GM04504 (cell line): ENCODE measurements at places on chromosomes 2 and 18.

- DNase-seq = peak; percentile 29
Measured at GRCh38 chr2:57497489-57498096, 549.0 kb upstream of the VRK2 start.

DNA sequence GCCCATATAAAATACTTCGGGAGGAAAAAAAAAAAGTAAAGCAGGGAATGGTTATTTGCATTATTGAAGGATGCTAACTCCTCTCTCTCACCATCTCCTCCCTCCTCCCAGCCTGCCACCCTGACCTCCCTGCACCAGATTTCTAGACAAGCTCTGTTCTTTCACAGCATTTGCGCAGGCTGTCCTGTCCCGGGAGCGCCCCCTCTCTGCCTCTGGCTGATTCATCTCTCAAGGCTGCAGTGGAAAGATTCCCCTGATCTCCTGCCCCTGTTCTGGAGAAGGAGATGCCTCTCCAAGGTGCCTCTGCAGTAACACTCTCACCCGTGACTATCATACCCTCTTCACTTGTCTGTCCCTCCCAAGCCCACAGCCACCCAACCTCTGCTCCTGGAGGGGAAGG lies 38.5 kb downstream of the COL4A4 start:
- no peak for DNase-seq

- DNase-seq = no peak
Measured at GRCh38 chr2:51027442-51027841, 4.5 kb downstream of the NRXN1 start.

DNA sequence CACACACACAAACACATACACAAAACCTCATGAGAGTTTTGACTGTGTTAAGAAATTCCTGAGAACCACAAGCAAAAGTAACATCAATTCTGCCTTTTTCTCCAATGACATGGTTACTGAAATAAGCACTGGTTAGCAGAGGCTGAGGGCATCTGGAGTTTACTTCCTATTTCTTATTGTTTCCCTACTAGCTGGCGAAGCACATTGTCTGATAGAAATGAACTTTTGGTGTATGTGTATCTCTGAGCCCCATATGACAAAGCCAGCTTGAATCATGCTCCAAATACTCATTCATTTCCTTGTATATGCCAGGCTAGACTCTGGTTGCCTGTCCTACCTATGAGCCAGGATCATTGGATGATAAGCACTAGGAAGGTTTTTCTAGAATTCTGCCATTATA lies 203.1 kb downstream of the NCKAP5 start:
- no peak for DNase-seq

DNA sequence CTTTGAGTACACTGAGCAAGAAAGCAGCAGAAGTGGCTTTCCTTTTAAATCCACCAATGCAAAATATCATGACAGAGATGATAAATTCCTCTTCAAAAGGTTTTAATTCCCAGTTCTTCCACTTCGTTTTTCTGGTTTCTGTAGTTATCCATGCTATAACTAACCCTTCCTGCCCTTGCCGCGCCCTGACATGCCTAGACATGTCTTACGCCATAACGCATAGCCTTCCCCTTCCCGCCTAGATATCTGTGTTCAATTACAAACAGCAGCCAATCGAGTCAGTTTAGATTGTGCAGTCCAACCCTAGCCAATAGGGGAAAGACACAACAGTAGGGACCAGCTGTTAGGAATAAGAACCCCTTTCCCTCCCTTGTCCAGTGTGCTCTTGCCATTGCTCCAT lies 16.1 kb downstream of the PRPF40A start:
- DNase-seq = no peak

DNA sequence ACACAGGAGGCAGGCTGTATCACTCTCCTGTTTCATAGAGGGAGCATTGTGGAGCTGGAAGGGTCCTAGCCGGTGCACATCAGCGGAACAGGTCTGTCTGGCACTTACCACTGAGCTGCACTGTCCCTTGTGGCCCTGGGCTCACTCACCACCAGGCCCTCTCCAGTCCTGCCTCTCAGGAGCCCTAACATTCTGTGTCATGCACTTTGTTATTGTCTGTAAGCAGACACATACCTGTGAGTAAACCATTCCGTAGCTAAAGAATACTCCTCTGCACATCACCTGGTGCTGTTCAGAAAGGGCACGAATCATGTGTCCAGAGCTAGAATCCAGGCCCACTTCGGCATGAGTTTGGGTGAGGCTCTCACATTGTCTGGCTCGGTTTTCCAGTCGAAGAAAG lies 93.6 kb downstream of the CRIM1 start:
- DNase-seq = no peak

GRCh38 chr2:173300458-173300857 lies 54.2 kb upstream of the CDCA7 start:
- DNase-seq = no peak

GRCh38 chr2:217899231-217900009 lies 103.4 kb downstream of the TNS1 start:
- DNase-seq = peak; percentile 76

GRCh38 chr18:37962316-37962966 lies 396.8 kb upstream of the CELF4 start:
- DNase-seq = no peak

DNA sequence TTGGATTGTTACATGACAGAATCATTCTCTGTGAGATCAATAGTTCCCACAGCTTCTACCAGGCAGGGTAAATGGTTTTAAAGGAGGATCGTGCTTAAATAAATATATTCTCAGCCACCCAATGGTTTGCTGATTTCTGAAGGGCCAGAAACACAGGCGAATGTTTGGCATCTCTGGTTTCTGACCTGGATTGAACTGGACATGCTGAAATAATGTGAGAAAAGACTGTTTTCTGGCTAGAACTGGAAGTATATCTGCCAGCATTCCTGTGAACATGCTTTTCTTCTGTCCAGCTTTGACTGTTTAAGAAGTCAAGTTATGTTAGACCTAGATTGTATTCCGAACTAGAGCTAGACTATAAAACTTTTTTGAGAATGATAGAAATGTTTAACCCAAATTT lies 77.1 kb upstream of the COL3A1 start:
- peak; percentile 58 for DNase-seq

DNA sequence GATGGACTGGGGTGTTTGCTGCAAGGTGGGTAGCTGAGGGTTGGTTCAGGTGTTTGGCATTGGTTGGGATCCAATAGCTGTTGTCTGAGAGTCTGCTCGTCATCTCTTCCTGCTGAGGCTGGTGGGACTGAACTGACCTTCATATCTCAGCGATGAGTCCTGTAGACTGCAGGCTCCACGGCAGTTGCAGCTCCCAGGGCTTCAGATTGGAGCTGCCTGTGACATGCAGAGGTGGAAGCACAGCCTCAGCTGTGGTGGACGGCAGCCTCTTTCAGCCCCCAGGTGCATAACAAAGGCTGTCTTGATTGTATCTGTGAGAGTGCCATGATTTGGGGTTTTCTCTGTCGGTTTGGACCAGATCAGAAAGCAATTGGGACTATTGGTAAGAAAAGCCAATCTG lies 3.9 kb upstream of the IL1R2 start:
- DNase-seq = no peak

- DNase-seq = no peak
Measured at GRCh38 chr2:205914213-205915129, 171.5 kb downstream of the INO80D start.

GRCh38 chr18:8869696-8870095 lies 164.3 kb downstream of the MTCL1 start:
- DNase-seq = no peak

DNA sequence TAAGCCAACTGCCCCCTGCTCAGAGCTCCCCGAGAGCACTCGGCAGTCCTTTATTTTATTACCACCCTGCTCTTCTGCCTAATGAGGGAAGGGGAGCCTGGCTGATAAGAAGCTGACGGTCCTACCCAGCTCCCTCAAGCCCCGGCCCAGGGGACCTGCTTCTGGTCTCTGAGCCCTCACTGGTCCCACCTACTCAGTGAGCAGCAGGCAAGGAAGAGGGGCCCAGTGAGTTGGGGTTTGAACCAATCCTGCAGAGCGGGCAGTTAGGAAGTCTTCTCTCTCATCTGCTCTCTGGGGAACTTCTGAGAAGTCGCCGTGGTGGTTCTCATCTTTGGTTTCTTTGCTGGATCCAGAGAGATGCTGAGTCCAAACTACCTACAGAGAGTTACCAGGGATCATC lies 218.9 kb downstream of the NDUFA10 start:
- no peak for DNase-seq

- no peak for DNase-seq
Measured at GRCh38 chr2:237623428-237624403, 3.7 kb upstream of the LRRFIP1 start.

DNA sequence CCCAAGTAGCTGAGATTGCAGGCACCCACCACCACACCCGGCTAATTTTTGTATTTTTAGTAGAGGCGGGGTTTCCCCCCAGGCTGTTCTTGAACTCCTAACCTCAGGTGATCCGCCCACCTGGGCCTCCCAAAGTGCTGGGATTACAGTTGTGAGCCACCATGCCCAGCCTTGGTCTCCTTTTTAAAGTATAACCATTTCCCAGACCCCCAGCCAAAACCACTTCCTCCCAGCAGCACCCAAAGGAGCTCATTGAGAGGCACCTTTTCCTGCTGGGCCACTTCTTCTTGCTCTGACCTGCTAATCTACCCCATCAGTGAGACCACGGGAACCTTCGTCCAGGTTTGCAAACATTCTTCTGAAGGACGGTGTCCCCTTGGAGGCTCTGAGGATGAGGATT lies 69.9 kb downstream of the INPP5D start:
- no peak for DNase-seq

DNA sequence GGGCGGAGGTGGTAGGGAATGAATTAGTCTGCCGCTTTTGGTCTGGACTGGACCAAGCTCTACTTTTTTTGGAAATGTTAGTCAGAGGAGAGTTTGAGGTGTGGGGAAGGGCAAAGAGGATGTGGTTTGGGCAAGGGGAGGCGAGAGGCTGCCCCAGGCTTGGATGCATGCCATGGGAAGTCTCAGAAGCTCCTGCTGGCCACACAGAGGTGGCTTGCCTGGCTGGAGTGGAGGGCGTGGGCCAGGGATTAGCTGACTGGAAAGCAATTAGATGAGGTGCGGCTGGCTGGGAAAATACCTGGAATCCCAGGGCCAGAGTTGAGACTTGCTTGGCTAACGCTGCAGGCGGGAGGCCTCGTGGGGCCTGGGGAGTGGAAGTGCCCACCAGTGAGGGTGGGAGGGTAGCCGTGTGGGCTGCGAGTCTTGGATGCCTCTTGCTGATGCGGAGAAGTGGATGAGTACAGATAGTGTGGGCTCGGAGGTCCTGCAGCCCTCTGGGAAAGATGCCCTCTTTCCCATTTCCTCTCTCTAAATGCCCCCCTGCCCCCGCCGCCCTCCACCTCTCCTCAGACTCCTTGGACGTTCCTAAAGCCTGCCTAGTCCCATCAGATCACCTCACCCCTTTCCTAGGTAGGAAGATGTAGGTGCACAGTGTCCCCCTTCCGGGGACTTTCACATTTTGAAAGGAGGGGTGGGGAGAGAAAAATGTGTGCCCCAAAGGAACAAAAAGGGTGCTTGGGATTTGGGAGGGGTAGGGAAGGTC lies 117.6 kb downstream of the SMAD7 start:
- DNase-seq = peak; percentile 61

DNA sequence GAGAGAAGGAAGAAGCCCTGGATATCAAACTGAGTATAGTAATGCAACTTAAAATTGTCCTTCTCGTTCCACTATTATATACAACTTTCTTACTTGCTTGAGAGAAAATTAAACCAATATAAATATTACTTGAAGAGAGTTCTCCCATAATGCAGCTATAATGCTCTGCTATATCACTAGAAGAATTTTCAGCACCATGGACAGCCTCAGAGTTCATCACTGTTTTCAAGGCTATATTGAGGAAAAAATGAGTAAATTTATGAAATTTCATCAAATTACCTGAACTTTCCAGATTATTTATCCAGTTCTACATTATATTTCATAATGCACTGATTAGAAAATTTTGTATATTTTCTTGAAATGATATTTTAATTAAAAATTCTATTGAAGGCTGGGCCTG lies 1053.5 kb upstream of the FAM98A start:
- DNase-seq = no peak

DNA sequence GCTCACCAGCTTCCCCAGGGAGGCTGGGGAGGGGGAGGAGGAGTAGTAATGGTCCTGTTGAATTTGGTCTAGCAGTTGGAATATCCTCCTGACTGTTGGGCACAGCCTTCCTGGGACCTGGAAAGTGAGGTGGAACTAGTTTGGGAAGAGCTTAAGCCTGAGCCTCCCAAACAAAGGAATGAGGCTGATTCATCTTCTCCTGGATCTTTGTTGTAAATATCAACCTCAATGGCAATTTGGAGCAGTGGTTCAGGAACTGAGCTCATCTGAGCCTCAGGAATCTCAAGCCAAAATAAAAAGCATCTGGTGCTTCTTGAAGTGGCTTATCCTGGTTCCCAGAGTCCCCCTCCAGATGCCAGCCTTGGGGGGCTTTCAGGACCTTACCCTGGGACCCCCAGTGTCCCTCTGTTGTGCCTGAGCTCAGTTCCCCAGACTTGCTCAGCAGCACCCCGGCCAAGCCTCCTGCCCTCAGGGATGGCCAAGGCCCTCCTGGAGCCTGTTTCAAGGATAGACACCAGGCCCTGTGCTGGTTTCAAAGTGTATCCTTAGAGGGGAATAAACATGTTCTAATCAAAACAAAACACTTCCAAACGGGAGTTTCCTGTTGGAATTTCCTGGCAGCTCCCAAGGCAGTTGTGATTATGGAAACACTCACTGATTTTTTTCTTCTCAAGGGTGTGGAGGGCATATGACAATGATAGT lies 112.6 kb downstream of the DDX1 start:
- no peak for DNase-seq

GRCh38 chr2:102473631-102474030 lies 605 bp downstream of the SLC9A4 start:
- DNase-seq = no peak

- no peak for DNase-seq
Measured at GRCh38 chr2:137020452-137021196, 255.3 kb downstream of the THSD7B start.

- DNase-seq = no peak
Measured at GRCh38 chr2:217791551-217791950, 211.2 kb downstream of the TNS1 start.

DNA sequence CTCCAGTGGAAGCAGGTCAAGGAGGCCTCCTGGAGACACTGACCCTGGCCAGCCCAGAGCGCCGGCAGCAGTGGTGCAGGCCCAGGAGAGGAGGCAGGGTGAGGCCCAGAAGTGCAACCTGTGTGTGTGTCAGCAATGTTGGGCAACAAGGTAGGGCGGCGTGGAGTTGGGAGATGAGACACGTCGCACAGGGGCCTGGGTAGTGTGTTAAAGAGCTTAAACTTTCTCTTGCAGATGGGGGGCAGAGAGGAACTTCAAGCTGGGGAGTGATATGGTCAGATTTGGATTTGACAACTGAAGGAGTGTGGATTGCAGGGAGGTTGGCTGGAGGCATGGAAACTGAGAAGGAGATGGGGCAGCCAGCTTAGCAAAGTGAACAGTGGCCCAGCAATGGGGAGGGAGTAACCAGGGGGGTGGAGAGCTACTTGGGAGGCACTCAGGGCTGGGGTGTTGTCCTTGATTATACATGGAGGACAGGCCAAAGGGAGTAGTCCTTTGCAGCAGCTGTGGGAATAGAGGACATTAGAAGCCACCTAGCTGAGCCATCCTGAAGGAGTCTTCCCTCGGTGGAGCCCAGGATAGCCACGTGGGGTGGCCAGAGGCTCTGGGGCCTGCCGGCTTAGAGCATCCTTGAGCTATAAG lies 278.6 kb upstream of the HS6ST1 start:
- no peak for DNase-seq
